ENCODE measurements at places on chromosomes 5 and 9. TPM values are rescaled to one million over a fixed set of nuclear protein-coding genes. Genes with fewer than 3 reads are reported as not detected.

The CCDC171 gene
- 1.3 TPM for total RNA-seq

The CBY3 gene
- total RNA-seq: 0.44 TPM

The FOXD4L3 gene
- 0.20 TPM for total RNA-seq

The OR13C2 gene
- not detected for total RNA-seq

The GCNT1 gene
- 8.9 TPM for total RNA-seq

The FRRS1L gene
- total RNA-seq: not detected

The ITK gene
- total RNA-seq: 258 TPM

The CCNG1 gene
- total RNA-seq: 142 TPM

The DAPK1 gene
- 0.30 TPM for total RNA-seq

The CDC37L1 gene
- 9.2 TPM for total RNA-seq
